WTC11 (cell line): ENCODE measurements at places on chromosomes 2 and 18.

- no peak for DNase-seq
Measured at GRCh38 chr18:23563377-23564043, 22.8 kb downstream of the NPC1 start.

DNA sequence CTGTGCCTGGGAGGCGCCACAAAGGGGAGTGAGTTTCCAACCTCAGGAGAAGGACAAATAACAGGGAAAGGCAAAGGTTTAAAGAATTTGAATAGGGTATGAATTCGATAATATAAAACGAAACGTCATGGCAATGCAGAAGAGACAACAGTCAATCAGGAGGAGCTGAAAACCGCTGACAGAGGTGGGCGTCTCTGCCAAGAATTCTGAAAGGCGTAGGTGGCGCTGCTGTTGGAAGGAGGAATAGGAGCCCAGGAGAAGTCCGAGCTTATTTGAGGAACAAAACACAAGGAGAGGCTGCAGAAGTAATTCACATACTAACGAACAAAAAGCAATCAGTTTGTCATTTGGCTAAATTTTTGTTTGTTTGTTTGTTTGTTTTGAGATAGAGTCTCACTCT is 485.8 kb upstream of the POU3F3 start:
- no peak for DNase-seq

GRCh38 chr18:14975431-14975830 is 227.5 kb downstream of the ANKRD30B start:
- no peak for DNase-seq

- DNase-seq = no peak
Measured at GRCh38 chr18:50704357-50704940, 115.4 kb downstream of the MRO start.

GRCh38 chr2:100895934-100896685 is 76.2 kb downstream of the NPAS2 start:
- no peak for DNase-seq
